ENCODE measurements at places on chromosomes 2 and 18.

DNA sequence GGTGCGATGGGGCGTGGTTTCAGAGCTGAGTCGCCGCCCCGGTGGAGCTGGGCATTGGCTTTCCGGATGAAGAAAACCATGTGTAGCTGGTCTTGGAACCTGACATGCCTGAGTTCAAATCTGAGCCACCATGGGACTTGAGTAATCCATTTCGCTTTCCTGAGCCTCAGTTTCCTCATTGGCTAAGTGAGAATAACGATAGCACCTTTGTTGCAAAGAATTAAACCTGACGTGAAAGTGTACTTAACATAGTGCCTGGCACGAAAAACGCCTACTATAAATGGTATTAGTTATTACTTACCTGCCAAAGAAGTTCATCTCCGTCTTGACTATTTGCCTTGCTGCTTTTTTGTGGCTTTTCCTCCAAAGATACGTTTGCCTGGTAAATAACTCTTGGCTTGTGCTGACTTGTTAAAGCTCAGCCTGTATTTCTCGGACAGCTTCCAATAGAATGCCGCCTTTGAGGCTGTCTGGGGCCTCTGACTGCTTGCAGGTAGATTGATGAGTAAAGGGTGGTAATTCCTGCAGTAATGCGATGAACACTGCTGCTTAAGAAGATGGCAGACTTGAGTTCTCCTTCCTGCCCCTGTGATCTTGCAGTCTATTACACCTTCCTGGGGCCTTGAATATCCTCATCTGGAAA is 1.3 kb downstream of the CDCA7 start:
- no peak for DNase-seq

DNA sequence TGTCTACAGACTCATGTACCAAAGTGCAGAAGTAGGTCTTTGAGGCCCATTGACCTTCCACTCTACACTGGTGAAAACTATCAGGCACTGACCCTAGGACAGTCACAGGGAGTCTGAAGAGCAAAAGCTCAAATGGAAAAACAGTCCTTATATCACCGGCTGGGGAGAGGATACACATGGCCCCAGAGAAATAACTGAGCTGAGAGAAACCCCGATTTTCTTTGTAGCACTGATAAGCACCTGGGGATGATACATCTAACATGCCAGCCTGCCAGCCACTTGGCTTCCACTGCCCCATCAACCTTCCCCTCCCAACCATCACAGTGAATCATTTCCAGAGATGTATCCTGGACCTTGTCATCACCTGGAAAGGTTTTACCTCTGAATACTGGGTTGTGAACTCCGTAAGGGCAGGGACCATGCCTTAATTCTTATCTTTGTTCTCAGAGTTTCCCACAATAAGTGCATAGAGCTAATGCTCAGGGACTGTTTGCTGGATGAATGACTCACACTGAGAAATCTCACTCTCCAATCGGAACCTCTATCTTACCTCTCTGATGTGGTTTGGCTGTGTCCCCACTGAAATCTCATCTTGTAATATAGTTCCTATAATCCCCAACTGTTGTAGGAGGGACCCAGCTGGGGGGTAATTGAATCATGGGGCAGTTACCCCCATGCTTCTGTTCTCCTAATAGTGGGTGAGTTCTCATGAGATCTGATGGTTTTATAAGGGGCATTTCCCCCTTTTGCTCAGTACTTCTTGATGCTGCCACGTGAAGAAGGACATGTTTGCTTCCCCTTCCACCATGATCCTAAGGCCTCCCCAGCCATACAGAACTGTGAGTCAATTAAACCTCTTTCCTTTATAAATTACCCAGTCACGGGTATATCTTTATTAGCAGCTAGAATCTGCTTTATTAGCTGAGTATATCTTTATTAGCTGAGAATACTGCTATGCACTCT is 37.1 kb downstream of the EVA1A start:
- no peak for DNase-seq

- no peak for DNase-seq
These were observed 161.1 kb downstream of the ARL4C start for GRCh38 chr2:234335661-234336228.

DNA sequence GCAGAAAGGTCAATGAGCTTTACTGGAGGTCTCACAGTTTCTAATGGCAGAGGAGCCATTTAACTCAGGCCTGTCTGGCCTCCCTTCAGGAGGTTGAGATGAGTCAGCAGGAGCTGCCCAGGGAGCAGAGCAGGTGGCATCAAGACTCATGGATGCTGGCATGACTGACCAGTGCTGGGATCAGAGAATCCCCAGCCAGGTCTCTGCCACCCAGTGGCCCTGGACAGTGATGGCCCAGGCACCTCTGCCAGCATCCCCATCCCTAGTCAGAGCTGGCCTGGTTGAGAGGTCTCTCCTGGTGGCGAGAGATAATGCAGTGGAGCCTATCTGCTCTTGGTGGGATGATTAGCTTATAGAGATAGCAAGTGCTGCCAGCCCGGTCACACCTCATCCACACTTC is 43.1 kb downstream of the GYPC start:
- DNase-seq, result no peak

GRCh38 chr2:115413791-115414190 is 971.4 kb downstream of the DPP10 start:
- no peak for DNase-seq

GRCh38 chr18:78154853-78155252 is 824.8 kb upstream of the SALL3 start:
- DNase-seq, result no peak

DNA sequence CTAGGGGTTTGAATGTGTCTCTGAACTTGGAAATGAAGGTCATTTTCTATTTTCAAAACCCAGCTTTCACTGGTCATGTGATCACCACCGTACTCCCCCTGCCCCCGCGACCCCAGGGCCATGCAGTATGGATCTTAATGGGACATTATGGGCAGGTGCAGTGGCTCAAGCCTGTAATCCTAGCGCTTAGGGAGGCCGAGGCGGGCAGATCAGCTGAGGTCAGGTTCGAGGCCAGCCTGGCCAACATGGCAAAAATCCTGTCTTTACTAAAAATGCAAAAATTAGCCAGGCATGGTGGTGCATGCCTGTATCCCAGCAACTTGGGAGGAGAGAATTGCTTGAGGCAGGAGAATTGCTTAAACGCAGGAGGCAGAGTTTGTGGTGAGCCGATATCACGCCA is 77.3 kb downstream of the ITGB1BP1 start:
- DNase-seq, result no peak

- DNase-seq, result no peak
These were observed 79.8 kb upstream of the SESTD1 start for GRCh38 chr2:179344280-179344964.

DNA sequence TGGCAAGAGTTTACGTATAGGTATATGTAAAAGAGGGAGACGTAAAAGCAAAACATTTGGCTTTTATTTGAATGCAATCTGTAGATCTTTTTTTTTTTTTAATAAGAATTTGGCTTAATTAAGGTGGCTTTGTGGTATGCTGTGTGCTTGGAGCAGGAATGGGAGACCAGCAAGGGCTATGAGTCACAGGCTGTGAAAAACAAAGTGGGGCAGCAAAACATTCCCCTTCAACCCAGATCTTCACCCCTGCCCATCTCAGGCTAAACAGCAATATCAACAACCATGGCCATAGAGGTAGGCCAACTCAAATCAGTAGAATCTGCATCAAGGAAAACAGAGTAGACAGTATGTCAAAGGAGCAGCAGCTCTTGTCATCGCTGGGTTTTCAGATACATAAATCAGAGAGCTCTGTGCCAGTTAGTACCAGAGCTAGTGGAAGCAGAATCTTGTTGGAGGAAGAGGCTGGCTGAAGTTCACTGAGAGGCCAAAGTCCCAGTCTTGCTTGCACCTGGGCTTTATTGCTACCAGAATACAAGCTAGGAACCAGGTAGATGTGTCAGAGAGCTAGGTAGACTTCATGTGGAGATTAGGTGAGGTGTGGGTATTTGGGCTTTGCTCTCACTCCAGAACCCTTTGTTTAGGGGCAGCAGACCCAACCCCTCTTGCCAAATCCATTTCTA is 191.5 kb upstream of the FANCL start:
- no peak for DNase-seq

DNA sequence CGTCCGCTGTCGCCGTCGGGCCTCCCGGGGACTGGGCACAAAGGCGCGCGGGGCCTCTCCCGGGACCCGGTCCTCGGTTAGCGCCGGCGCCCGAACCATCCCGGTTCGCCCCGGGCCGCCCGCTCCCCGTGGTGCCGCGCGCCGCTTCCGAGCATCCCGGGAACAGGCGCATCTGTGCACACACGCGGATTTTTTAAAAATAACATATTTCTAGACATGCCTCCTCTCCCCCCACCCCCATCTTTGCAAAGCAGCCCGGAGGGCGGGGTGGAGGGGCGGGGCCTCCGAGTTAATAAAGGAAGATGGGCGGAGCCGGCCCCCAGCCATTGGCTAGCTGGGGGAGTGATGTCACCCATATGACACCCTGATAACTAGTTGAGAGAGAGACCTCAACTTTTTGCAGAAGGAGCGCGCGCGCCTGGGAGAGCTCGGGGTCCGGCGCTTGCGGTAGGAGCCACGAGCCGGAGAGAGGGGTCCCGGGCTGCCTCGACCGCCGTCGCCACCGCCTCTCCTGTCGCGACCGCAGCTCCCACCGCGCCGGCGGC is at the start of gene SOX11:
SOX11 (plus strand) TSS at position 400 of the 545 bp plus-strand sequence. CDS start 338 bp downstream, outside the sequence.
- DNase-seq, result no peak

- DNase-seq, result no peak
These were observed 67.4 kb upstream of the BCL2L11 start for GRCh38 chr2:111053266-111053665.

DNA sequence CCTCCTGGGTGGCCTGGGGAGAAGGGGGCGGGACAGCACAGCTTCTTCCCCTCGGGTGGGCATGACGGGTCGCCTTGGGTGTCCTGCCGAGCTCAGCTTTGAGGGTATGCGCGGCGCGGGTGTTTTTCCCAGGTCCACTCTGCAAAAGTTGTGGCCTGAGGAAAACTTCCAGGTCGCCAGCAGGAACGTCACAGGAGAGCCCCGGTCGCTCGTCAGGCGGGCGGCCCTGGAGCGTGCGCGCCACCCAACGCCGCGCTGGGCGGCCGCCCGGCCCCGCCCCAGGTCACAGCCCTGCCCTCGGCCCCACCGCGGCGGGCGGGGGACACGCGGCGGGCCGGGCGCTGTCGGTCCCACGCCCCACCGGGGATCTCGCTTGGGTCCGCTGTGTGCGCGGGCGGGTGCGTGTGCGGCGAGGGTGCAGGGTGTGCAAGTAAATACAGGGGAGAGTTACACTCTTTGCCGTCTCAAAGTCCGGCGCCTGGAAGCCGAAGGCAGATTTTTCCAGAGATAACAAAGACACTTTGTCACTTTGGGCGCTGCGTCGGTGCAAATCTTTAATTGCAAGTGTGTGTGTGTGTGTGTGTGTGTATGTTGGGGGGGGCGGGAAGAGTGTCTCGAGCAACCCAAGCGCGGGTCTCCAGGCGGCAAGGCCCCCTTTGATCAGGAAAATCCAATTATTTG is 616 bp upstream of the SP5 start:
- no peak for DNase-seq

- no peak for DNase-seq
These were observed 23.7 kb downstream of the RTP5 start for GRCh38 chr2:241893265-241893664.

DNA sequence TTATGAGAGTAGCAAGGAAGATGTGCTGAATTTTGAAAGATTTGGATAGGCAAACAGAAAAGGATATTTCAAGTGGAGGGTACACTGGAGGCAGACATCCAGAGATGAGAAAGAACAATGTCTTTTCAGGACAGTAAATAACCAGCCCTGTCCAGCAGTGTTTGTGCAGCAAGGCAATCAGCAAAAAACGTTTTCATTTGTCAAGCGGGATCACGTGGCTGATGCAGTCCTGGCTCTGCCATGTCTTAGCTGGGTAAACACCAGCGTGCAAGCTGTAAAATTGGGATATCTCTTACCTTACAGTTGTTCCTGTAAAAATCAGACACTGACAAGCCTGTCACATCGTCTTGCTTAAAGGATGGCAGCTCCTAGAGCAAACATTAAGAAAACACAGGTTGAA is 67.8 kb downstream of the CWC22 start:
- no peak for DNase-seq

Data from memory B cell (primary cell).